Bone marrow (tissue), 2 donors: ENCODE measurements at places on chromosomes 12 and 14.

DNA sequence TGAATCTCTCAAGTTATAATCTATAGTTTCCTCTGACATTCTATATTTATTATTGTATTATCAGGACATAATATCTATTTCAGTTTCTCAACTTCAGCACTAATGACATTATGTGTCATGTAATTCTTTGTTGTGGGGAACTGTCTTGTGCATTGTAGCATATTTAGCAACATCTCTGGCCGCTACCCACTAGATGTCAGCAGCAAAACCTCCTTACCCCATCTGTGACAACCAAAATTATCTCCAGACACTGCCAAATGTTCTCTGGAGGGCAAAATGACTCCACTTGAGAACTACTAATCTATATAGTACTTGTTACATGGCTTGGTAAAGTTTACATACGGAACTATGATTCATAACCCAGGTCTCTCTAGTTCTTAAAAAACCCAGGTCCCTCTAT lies 110.2 kb downstream of the RASSF9 start:
- DNase-seq: no peak

DNA sequence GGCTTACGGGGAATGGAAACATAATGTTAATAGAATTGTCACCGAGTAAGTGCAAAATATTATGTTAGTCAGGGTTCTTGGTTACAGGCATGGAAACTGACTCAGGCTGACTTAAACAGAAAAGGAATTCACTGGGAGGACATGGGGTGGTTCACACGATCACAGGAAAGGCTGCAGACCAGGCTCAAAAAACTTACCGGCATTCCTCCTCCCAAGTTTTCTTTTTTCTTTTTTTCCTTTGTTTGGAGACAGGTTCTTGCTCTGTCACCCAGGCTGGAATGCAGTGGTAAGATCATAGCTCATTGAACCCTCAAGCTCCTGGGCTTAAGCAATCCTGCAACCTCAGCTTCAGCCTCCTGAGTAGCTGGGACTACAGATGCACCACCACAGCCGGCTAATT lies 11.9 kb upstream of the UBE2N start:
- DNase-seq: no peak

DNA sequence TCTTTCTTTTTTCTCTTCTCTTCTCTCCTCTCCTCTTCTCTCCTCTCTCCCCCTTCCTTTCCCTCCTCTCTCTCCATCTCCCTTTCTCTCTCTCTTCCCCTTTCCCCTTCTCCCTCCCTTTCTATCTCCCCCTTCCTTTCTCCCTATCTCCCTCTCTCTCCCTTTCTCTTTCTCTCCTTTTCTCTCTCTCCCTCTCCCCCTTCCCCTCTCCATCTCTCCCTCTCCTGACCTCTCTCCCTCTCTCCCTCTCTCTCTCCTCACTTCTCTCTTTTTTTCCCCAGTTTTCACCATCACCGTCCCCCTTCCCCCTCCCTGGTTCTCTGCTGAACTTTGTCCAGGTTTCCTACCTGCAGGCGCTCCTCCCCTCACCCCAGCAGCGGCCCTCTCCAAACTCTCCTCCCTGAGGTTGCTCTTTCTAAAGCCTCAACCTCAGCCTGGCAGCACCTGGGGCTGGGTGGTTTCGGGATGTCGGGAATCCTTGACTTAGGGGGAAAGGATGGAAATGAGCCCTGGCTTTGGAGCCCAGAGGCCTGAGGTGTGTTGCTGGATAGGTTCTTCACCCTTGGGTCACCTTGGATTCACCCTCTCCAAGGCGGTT lies 14.7 kb upstream of the TBX3 start:
- no peak for DNase-seq

- DNase-seq: no peak
Measured at GRCh38 chr14:59500732-59501131, 16.4 kb downstream of the JKAMP start.

GRCh38 chr12:25585662-25586061 lies 32.6 kb upstream of the LMNTD1 start:
- DNase-seq: no peak

DNA sequence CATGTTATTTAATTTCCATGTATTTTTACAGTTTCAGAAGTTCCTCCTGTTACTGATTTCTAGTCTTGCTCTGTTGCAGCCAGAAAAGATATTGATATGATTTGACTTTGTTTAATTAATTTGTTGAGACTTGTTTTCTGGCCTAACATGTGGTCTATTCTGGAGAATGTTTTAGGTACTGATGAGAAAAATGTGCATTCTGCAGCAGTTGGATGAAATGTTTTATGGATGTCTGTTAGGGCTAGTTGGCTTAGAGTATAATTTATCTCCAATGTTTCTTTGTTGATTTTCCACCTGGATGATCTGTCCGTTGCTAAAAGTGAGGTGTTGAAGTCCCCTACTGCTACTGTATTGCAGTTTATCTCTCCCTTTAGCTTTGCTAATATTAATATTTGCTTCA lies 54.4 kb downstream of the GPR137C start:
- no peak for DNase-seq
